ENCODE measurements at places on chromosomes 2 and 18.

GRCh38 chr18:10726198-10727068 lies 200.6 kb downstream of the NAPG start:
- no peak for DNase-seq

DNA sequence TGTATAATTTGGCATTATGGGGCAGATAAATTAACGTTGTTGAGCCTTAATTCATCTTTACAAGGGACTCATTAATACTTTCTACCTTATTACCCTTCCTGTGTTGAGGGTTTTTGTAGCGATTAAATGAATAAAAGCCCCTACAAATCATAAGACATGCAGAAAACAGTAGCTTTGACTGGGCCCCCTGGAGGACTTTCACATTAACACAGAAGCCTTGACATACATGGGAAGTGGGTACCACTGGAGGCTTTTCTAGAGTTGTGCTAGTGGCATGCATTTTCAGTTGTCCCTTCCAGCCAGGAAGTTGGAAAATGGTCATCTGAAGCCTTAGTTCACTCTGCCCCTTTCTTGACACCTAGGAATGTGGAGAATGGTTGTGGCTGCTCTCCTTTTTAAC lies 30.2 kb downstream of the MTA3 start:
- DNase-seq, result no peak

DNA sequence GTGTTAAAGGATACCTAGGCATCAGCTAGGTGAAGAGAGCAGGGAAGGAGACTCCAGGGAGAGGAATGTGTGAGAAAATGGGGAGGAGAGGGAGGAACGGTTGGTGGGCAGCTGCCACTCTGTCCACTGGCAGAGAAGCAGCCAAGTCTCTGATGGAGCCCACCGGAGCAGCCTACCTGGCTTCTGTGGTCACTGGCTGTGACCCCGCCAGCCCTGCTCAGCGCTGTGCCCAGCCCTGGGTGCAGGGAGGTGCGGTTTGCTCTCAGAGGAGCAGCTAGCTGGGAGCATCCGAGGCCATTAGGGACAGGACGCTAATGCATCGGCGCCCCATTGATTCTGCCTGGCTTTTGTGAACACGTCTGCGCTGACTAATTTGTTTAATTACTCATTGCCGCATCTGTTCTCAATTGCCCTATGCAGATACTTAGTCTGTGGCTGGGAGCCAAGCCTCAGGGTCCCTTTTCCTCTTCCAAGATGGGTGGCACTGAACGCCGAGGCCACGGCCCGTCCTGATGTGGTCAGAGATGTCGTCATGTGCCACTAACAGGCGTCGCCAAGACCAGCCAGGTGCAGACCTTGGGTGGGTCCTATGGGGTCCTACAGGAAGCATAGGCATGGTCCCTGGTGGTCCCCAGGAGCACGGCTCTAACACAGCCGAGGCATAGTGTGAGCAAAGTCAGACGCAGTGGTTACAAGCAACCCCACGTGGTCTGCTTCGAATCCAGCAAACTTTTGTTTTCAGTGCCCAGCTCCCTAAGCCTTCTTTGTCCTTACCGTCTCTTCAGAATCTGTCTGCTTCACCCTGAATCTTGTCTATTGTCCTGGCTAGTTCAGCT lies 82.0 kb downstream of the RRM2 start:
- DNase-seq, result no peak

GRCh38 chr18:27713738-27714095 lies 463.2 kb downstream of the CDH2 start:
- DNase-seq, result no peak

- DNase-seq, result no peak
These were observed 151.5 kb downstream of the NCK2 start for GRCh38 chr2:105895990-105896764.

DNA sequence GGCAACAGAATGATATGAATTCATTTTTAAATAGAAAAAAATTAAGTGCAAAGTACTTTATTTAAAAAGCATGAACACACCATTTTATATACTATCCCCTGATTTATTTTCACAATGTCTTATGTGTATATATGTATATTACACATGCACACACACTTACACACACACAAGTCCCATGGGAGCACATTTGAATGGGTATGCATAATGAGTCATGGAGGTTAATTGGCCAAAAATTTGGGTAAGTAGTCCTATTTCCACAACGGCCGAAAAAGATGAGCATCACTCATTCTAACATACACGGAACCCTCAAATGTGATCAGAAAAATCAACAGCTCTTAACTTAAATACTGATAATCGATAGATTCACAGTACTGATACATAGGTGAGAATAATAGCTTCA lies 97.4 kb upstream of the NABP1 start:
- no peak for DNase-seq

DNA sequence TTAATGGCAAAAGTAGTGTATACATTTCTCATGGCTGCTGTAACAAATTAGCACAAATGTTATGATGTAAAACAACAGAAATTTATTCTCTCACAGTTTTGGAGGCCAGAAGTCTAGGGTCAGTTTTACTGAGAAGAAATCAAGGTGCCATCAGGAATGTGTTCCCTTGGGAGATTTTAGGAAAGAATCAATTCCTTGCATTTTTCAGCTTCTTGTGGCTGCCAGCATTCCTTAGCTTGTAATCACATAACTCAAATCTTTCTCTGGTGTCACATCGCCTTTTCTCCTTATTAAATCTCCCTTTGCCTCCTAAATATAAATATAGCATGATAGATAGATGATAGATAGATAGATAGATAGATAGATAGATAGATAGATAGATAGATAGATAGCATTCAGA lies 307.0 kb upstream of the REG3G start:
- DNase-seq, result no peak

- no peak for DNase-seq
These were observed 5.8 kb upstream of the D2HGDH start for GRCh38 chr2:241728627-241729026.

DNA sequence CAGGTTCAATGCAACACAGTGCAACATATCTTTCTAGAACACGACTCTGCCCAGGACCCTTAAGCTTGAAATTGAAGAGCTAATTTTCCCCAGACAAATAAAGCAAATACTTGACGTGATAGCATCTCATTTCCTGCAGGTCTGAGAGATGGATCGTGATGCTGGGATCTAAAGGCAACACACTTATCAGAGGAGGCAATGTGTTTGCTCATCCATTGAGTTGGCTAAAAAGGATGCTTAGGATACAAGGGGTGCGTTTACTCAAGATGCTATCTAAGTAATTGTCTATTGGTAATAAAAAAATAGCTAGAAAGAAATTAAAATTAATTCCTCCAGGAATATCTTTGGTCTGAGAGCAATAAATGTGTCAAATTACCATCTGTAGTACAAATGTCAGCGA lies 129.0 kb downstream of the SOCS6 start:
- no peak for DNase-seq

DNA sequence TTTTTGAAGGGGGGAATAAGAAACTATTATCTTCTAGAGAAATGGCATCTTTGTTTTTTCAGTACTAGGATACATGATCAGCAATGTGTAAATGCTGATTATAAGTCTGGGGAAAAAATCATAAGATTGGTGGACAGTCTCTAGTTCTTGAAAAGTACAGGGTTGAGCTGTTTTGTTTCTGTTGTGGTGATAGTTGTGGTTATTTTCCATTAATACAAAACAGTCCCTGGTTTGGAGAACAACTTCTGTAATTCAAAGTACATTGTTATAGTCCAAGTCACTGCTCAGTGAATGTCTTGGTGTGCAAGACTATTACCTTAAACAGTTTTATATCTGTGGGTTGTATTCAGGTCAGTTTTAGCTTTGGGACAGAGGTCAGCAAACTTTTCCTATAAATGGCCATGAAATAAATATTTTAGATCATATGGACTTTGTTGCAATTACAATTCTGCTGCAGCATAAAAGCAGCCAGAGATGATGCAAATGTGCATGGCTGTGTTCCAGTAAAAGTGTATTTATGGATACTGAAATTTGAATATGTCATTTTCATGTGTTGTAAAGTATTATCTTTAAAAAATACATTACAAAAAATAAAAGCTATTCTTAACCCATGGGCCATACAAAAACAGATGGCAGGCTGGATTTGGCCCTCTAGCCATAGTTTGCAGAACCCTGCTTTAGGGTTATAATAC lies 111.0 kb downstream of the CERS6 start:
- DNase-seq, result no peak

DNA sequence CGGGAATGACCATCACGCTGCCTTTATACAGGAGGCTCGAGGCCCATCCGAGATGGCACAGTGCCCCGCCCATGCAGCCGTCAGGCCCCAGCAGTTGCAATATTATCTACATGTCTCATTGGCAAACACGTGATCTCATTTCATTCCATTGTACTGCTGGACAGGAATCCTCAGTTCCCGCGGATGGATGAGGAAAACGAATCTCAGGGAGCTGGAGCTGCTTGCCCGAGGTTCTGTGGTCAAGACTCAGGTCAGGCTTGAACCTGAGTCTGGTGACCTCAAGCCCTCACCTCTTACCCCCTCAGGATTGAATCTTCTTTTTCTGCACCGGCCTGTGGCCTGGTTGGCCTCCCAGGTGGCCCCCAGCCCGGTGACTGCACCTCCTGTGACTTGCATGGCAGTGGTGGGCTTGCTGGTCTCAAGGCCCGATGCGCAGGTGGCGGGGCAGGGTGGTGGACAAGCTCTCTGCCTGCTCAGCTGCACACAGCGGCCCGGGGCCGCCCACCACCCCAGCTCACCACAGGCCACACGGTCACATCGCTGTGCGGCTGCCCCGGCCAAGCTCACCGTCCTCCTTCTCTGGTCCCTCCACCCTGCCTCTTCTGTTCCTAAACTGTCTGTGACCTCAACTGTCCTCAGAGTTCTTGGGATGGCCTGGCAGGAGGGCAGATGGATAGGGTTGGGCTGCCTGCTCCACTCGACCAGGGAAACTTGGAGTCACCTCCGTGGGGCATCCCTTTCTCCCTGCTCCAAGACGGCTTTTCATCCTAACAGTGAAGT lies 52.0 kb upstream of the HS6ST1 start:
- no peak for DNase-seq

DNA sequence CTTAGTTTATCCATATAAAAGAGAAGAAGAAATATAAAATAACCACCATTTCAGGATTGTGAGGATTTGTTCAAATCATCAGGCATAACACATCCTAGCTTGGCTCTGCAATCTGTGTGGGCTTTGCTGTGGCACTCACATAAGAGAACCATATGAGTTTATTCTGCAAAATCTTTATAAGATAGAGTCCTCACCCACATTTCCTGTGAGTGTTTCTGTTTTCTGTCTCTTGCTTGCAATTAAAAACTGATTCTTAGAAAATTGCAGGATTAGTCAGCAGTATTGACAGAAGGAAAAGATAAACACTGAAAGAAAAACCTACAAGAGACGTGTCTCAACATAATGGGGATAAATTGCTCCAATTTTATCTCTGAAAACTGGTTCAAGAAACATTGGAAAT lies 258.5 kb downstream of the RND3 start:
- no peak for DNase-seq

- DNase-seq, result no peak
These were observed 15.2 kb downstream of the GPC1 start for GRCh38 chr2:240450532-240451107.
